ENCODE measurements at places on chromosomes 11 and 22. TPM values are rescaled to one million over a fixed set of nuclear protein-coding genes. Genes with fewer than 3 reads are reported as not detected.

- DNase-seq: no peak
These were observed 17.9 kb downstream of the SEC14L3 start for GRCh38 chr22:30453731-30454510.

DNA sequence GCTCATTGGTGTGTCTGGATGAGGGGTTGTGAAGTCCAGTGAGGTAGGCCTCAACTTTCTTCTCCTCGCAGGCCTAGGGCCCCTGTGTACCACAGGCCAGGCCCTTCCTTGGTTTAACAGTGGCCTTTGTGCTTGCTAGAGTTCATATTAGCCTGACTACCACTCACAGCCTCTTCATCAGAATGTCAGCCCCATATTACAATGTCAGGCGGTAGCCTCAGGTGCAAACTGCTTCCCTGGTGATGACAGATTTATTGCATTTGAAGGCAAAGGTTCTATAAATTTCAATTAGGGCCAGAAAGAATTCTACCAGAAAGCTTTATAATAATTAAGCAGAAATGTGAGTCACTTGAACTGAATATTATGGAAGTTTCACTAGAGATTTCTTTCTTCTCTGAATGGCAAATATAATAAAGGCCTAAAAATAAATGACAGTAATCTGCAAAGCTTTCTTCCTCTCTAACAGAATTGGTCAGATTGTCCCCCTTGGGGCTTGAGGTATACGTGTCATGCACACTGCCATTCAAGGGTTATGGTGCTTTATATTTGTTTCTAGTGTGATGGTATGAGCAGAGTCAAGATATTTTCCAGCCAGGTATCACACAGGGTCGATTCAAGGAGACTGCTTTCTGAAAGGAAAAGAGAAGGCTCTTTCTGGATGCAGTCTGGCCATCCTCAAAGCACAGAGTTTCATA is 210.3 kb downstream of the CWF19L2 start:
- DNase-seq: no peak

GRCh38 chr22:42026705-42027104 is 28.1 kb downstream of the WBP2NL start:
- no peak for DNase-seq

- DNase-seq: no peak
These were observed 2.8 kb downstream of the BRSK2 start for GRCh38 chr11:1392561-1392960.

DNA sequence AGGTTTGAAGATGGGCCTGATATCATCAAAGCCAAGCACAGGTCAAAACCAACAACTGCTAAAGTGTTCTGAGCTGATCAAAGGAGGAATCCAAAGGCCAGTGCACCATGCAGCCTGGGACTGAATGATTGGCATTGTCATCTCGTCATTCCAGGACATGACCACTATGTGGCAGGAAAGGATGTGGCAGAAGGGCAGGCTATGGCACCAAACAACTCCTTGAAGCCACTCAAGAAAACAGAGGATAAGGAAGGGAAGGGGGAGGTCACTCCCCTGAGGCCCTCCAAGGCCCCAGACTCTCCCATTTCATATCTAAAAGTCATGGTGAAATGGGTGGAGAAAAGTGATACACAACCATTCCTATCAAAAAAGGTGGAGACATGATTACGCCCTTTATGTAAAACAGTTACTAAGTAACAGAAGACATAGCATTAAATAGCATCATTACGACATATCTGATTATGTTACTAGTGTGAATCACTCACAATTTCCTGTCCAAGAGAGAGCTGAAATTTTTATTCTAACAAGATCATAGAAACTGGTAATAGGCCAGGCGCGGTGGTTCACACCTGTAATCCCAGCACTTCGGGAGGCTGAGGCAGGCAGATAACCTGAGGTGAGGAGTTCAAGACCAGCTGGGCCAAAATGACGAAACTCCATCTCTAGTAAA is 49.3 kb downstream of the AHNAK start:
- DNase-seq: peak; percentile 27

GRCh38 chr11:93225662-93226061 is 27.9 kb upstream of the SLC36A4 start:
- DNase-seq: peak; percentile 9

GRCh38 chr11:83641511-83641910 is 355.3 kb upstream of the CCDC90B start:
- no peak for DNase-seq

GRCh38 chr22:19214078-19214473 is 35.5 kb upstream of the SLC25A1 start:
- no peak for DNase-seq

DNA sequence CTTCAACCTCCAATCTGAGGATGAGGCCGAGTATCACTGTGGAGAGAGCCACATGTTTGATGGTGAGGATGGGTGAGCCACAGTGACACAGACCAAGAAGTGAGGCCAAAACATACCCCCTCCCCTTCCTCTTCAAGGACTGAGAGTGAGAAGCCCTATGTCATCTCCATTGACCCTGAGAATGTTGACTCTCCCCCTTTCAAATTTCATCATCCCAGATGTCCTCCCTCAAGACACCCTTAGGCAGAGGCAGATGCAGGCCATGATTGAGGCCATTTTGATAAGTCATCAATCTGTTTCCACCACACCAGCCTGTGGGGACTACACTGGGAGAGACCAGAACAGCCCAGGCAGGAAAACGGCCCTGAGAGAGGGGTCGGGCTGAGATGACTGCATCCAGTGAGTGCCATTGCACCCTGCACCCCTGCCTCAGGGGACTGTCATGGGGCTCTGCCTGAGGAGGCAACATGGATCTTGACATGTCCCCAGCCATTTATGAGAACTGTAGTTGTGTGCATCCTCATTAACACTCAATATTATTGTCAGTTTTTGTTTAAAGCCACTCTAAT is 84.2 kb upstream of the IGLL5 start:
- DNase-seq: no peak

GRCh38 chr11:90823446-90823845 is 600.6 kb upstream of the CHORDC1 start:
- no peak for DNase-seq

GRCh38 chr11:44852952-44853351 is 97.7 kb downstream of the TP53I11 start:
- DNase-seq: no peak

- no peak for DNase-seq
These were observed 1.8 kb downstream of the TMEM86A start for GRCh38 chr11:18700375-18700774.

GRCh38 chr11:92707173-92707619 is 262.3 kb upstream of the MTNR1B start:
- DNase-seq: no peak

DNA sequence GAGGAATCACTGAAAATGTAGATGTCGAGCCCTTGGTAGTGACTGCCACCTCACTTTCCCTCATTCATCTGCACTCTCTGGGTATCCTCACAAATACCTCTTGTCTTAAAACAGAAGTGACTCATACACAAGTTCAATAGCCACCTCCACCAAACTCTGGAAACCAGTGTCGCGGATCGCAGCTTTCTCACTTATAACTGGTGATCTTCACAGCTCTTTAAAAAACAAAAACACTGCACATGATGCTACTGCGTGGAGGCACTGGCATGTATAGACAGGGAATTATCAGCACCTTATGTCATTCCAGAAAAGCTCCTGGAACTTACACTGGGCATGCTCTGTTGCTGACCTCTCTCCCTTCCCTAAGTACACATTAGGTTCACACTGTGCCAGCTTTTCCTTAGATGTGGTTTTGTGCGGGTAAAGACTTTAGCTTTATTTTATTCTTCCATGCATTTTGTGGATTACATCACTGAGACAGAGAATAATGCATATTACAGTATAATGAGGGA is 425.5 kb upstream of the CADM1 start:
- DNase-seq: no peak

- no peak for DNase-seq
These were observed 7.1 kb upstream of the SCGB2A1 start for GRCh38 chr11:62201376-62201775.

- DNase-seq: no peak
These were observed 18.1 kb downstream of the MRGPRG start for GRCh38 chr11:3200388-3201111.

GRCh38 chr11:17343907-17344306 is 7.7 kb upstream of the NCR3LG1 start:
- DNase-seq: no peak

DNA sequence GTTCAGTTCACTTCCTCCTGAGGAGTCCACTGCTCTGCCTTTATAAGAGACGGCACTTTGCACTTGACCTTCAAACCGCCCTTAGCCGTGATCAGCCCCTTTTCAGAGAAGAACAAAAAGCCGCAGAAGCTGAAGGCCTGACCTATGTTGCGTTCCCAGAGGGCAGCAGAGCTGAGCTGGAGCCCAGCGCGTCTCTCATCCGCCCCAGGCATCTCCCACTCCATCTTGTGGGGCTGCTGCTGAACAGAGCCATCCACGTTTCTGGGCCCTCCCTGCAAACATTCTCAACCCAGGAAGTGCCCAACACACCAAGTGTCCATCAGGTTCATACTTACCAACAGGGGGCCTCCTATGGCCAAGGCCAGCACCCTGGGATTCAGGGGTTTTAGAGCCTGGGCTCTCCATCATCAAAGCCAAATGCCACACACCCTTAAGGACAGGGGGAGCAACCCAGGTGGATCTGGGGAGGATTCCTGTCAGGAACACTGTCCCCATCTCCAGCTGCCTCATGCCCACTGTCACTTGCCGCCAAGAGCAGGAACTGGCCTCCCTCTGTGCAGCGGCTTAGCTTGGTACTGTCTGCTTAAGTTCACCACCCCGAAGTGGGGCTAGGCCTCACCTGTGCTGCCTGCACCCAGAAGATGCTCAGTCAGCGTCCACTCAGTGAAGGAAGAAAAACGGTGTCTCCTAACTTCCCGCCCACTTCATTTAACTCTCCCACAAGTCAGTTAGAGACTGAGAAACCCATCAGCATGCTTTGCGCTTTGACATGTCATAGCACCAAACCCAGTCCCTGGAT is 16.0 kb upstream of the EFCAB6 start:
- DNase-seq: no peak

DNA sequence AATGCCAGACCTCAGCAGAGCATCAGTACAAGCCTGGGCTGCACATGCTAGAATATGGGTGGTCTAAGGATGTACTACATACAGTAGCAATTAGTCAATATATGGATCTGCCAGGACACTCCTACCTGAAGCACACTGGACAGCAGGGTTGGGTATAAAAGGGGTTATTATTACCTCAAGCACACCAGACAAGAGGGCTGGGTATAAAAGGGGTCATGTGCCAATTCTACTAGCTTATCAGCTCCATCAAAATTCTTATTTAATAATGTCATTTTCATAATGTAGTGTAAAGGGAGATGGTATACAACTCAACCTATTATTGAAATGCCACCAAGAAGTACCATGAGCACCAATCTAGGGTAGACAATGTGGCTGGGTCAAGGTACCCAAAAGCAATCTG is 44.7 kb upstream of the PRODH start:
- DNase-seq: peak; percentile 22

GRCh38 chr11:134932761-134933160 is 520.7 kb upstream of the B3GAT1 start:
- DNase-seq: no peak

DNA sequence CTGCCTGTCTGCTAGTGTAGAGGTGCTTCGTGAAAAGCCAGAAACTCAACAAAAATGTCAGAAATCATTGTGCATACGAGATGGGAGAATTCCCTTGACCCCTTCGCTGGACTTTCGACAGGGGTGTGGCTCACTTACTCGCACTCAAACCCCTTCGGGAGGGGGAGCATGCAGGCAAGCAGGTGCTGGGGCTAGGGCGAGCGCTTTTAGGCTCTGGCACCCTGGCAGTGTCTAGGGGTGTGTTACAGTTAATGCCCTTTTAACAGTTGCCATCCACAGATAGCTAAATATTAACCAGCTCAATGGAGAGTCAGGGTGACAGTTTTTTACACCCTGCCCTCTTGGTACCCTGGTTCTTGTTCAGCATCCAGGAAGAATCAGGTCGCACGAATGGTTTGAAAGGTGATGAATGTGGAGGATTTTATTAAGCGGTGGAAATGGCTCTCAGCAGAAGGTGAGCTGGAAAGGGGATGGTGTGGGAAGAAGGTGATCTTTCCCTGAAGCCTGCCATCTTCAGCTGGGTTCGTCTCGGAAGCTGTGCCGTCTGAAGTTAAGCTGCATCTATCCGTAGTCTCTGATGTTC is 59.6 kb upstream of the SHANK2 start:
- no peak for DNase-seq

DNA sequence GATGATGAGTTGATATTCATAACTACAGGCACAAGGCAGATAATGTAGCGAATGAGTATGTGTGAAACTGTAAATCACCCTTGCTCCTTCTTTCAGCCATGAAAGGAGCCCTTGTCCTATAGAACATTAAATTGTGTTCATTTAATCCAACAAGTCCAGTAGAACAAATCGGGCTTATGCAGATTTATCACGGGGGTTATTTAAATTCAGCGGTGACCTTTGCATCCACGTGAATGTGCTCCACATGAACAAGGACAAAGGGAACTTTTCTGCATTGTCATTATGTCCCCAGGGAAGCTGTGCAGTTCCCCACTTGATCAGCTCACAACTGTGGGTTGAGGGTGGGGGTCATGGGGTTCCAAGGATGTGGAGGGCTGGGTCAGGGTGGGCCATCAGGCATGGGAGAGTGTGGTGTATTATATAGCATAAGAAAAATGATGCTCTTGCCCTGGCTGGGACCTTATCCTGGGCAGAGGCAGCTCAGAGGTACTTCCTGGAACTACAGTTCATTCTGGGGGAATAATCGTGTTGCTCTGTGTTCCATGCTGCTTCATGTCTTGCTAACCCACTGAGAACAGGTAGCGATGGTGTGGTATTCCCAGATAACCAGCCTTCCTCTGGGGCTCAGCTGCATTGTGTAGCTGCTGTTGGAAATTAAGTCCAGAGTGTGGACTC is 306.6 kb downstream of the FAT3 start:
- no peak for DNase-seq

DNA sequence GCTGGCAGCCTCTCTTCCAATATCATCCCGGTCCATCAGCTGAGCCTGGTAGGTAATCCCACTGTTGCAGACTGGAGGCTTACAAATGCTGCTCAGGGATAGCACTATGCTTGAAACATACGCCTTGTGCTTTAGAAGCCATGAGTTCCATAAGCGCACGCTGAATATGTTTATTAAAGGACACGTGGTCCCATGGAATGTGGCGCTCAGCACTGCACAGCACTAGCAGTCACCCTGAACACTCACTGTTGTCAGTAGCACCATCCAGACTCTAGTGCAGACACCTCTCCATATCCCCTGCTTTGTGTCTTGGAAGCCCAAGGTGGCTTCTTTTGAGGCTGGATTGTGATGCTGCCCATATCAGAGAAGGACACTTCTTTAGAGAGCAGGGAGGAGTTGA is 120.9 kb downstream of the MAML2 start:
- no peak for DNase-seq

GRCh38 chr22:44906999-44907644 is 102.7 kb downstream of the PHF21B start:
- no peak for DNase-seq

- DNase-seq: no peak
These were observed 17.7 kb downstream of the CD6 start for GRCh38 chr11:60989093-60989650.

HIRA gene
- total RNA-seq: 115 TPM

LYVE1 gene
- total RNA-seq: 0.27 TPM

MRGPRF gene
- total RNA-seq: not detected

APOBEC3G gene
- 6.2 TPM for total RNA-seq

LMO2 gene
- total RNA-seq: 87.3 TPM

GDPD4 gene
- total RNA-seq: not detected

OR8D1 gene
- total RNA-seq: not detected

OR5B21 gene
- total RNA-seq: not detected

CASP4 gene
- 0.27 TPM for total RNA-seq

TMPRSS5 gene
- total RNA-seq: 0.49 TPM

DEAF1 gene
- 64.2 TPM for total RNA-seq

ABTB2 gene
- 0.29 TPM for total RNA-seq

SYCE3 gene
- total RNA-seq: not detected

PRRG4 gene
- total RNA-seq: not detected

NRXN2 gene
- 0.47 TPM for total RNA-seq

HOATZ gene
- not detected for total RNA-seq

CHRNA10 gene
- total RNA-seq: 1.5 TPM

TPBGL gene
- total RNA-seq: 0.22 TPM
